ENCODE measurements at places on chromosomes 3 and 15. TPM values are rescaled to one million over a fixed set of nuclear protein-coding genes. Genes with fewer than 3 reads are reported as not detected.

OIP5 gene
- total RNA-seq = 7.7 TPM

TIMP4 gene
- total RNA-seq = not detected

GPR160 gene
- total RNA-seq = 67.6 TPM

PIGB gene
- total RNA-seq = 46.6 TPM

SLC22A14 gene
- total RNA-seq = not detected

GRCh38 chr3:193560870-193561269, 6.2 kb upstream of the ATP13A4 start:
- peaks cover 78% of the 10 kb centered on the region for H3K4me1 ChIP-seq
- H3K27me3 ChIP-seq = no peaks in the 10 kb centered on the region
- no peaks in the 10 kb centered on the region for H3K36me3 ChIP-seq
- H3K27ac ChIP-seq = peak overlapping the region; percentile 96
- no peak for DNase-seq

DNA sequence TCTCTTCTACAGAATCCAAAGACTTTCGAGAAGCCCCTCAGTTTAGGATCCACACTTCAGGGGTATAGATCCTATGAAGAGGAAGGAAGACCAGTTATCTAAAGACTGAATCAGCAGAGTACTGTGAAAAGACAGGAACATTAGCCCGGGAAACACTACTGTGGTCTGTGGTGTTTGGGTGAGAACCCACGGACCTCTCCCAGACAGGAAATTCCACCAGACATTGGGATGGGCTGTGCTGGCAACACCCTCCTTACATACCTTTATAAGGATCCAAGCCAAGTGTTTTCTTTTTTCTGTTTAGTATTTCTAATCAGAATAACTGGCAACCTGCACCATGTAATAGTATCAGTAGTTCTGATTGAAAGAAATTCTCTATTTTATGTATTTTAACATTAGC, 14.1 kb downstream of the TMEM207 start:
- no peaks in the 10 kb centered on the region for H3K27me3 ChIP-seq
- no peak overlapping the region for H3K4me3 ChIP-seq
- no peak for DNase-seq
- no peaks in the 10 kb centered on the region for H3K4me1 ChIP-seq

- no peak overlapping the region for H3K4me3 ChIP-seq
- no peak for DNase-seq
- no peak overlapping the region for H3K27ac ChIP-seq
- no peaks in the 10 kb centered on the region for H3K27me3 ChIP-seq
- H3K4me1 ChIP-seq = no peaks in the 10 kb centered on the region
Measured at GRCh38 chr15:89143503-89144162, 55.4 kb downstream of the ABHD2 start.

DNA sequence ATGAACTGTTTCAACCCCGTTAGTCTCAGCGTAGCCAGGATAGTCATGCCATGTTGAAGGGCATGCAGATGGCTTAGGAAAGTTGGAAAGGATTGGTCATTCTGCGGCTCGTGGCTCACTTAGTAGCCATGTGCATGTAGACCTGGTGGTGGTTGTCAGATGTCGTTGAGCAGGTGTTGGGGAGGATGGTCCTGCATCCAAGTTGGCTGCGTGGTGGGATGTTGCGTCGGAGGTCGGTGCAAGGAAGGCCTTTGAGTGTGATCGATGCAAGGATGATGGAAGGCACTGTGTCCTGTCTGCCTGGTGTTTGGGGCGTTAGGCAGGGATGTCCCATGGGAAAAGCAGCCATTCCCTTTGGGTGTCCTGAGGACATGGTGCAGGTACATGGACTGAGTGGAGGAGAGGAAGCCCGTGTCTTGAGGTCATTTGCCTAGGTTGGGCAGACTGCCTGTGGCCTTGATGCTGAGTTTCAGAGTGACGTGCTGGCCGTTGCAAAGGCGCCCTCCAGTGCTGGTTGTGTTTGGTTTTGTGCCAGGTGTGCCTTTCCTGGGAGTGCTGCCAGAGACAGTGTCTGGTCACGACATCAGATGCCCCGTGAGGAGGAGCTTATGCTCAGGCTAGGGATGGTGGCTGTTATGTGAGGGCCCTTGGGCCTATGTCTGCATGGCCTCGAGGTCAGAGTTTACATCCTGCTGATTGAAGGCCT, 103.4 kb downstream of the SNRPN start:
- no peaks in the 10 kb centered on the region for H3K27me3 ChIP-seq
- H3K4me3 ChIP-seq = no peak overlapping the region
- no peaks in the 10 kb centered on the region for H3K4me1 ChIP-seq
- peaks cover 91% of the 10 kb centered on the region for H3K36me3 ChIP-seq

GRCh38 chr15:89632563-89633430, 22.5 kb downstream of the KIF7 start:
- H3K4me3 ChIP-seq = no peak overlapping the region
- no peak for DNase-seq
- H3K27me3 ChIP-seq = no peaks in the 10 kb centered on the region
- no peaks in the 10 kb centered on the region for H3K4me1 ChIP-seq

GRCh38 chr3:196149375-196149774, 61.8 kb downstream of the ZDHHC19 start:
- H3K27me3 ChIP-seq = no peaks in the 10 kb centered on the region
- H3K36me3 ChIP-seq = no peaks in the 10 kb centered on the region
- H3K4me3 ChIP-seq = no peak overlapping the region
- DNase-seq = no peak

- no peak overlapping the region for H3K27ac ChIP-seq
- H3K4me1 ChIP-seq = peaks cover 3% of the 10 kb centered on the region
- H3K27me3 ChIP-seq = no peaks in the 10 kb centered on the region
- no peak overlapping the region for H3K4me3 ChIP-seq
- no peaks in the 10 kb centered on the region for H3K36me3 ChIP-seq
Measured at GRCh38 chr3:160168246-160168645, 57.0 kb upstream of the C3orf80 start.

GRCh38 chr15:49987198-49987785, 131.7 kb downstream of the ATP8B4 start:
- H3K27ac ChIP-seq = no peak overlapping the region
- no peak for DNase-seq
- H3K4me1 ChIP-seq = no peaks in the 10 kb centered on the region
- H3K27me3 ChIP-seq = no peaks in the 10 kb centered on the region

- H3K36me3 ChIP-seq = no peaks in the 10 kb centered on the region
- no peaks in the 10 kb centered on the region for H3K4me1 ChIP-seq
- no peak overlapping the region for H3K4me3 ChIP-seq
- no peaks in the 10 kb centered on the region for H3K27me3 ChIP-seq
Measured at GRCh38 chr3:100891827-100892226, 101.4 kb downstream of the ABI3BP start.

- no peak overlapping the region for H3K27ac ChIP-seq
- no peak for DNase-seq
- H3K27me3 ChIP-seq = no peaks in the 10 kb centered on the region
- H3K4me3 ChIP-seq = no peak overlapping the region
Measured at GRCh38 chr3:144362126-144362525, 390.5 kb downstream of the DIPK2A start.

- DNase-seq = no peak
- H3K4me3 ChIP-seq = no peak overlapping the region
- no peak overlapping the region for H3K27ac ChIP-seq
- no peaks in the 10 kb centered on the region for H3K27me3 ChIP-seq
- H3K36me3 ChIP-seq = no peaks in the 10 kb centered on the region
- no peaks in the 10 kb centered on the region for H3K4me1 ChIP-seq
Measured at GRCh38 chr3:72487078-72487765, 361.0 kb downstream of the SHQ1 start.

- no peak for DNase-seq
- peaks cover 67% of the 10 kb centered on the region for H3K36me3 ChIP-seq
- H3K27me3 ChIP-seq = no peaks in the 10 kb centered on the region
- no peak overlapping the region for H3K27ac ChIP-seq
Measured at GRCh38 chr15:23002920-23003319, 22.8 kb upstream of the CYFIP1 start.

DNA sequence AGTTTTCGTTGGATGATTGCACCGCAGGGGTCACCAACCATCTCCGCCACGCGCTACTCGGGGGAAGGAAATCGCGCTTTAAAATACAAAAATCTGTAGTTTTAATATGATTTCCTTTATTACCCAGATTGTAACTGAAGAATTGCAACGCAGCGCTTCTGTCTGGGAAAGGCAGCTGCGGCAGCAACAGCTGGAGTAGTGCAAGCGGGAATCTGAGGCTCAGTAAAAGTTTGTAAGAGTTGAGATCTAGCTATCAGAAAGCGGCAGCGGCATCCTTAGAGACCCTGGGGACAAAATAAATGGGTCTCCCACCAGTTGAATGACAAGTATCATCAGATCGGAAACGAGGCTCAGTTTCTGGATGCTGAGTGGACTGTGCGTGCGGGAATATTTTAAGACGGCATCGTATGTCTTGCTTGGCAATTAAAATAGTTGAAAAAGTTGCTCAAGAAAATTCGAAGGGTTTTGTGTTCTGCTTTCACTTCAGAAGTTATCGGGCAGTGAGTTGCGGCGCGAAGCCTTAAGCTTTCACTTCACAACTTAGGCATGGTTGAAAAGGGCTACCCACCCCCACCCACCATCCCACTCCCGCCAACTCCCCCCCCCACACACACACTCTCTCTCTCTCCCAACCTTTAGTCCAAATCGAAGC, 2.7 kb downstream of the MECOM start:
- H3K4me3 ChIP-seq = peak overlapping the region; percentile 55
- no peaks in the 10 kb centered on the region for H3K27me3 ChIP-seq
- H3K4me1 ChIP-seq = peaks cover 27% of the 10 kb centered on the region
- no peaks in the 10 kb centered on the region for H3K36me3 ChIP-seq
- peak; percentile 49 for DNase-seq

DNA sequence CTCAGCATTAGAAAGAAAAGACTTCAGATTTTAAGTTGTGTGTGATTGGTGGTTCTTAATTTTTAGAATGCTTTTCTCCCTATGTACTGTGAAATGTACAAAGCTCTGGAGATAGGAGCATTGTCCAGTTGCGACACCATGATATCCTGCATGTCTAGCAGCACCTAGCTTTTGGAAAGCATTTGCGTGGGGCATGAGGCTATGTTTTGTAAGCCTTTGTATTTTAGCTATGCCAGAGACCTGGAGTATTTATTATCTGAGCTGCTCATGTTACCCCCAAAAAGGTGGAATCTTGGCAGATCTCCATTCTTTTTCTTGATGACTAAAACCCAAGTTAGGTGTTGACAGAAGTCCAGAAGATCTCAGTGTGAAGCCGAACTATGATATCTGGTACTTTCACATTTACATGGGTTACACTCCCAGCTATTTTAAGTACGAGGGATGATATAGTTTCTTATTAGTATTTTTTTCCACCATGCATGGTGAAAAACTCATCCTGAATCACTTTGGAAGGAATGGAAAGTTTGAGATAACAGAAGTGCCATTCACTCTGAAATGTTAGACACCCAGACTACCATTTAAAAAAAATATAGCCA, 126.7 kb upstream of the SAMMSON start:
- no peak overlapping the region for H3K27ac ChIP-seq
- no peaks in the 10 kb centered on the region for H3K36me3 ChIP-seq
- no peak overlapping the region for H3K4me3 ChIP-seq
- H3K4me1 ChIP-seq = no peaks in the 10 kb centered on the region

DNA sequence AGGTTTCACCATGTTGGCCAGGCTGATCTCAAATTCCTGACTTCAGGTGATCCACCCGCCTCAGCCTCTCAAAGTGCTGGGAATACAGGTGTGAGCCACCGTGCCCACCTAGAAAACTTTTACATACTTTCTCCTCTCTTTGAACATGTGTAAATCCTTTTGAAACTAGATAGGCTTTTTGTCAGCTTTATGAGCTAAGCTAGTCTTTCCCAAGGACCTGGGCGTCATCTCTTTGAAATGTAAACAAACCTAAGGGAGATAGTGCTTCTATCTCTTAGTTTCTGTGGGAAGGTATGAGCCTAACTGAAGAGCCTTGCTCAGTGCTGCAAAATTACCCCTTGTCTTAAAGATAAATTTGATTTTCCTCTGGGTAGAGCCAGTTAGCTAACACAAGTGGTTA, 4.8 kb downstream of the CX3CR1 start:
- no peak overlapping the region for H3K27ac ChIP-seq
- H3K36me3 ChIP-seq = no peaks in the 10 kb centered on the region
- DNase-seq = no peak
- peaks cover 11% of the 10 kb centered on the region for H3K4me1 ChIP-seq
- no peak overlapping the region for H3K4me3 ChIP-seq
- no peaks in the 10 kb centered on the region for H3K27me3 ChIP-seq

- no peaks in the 10 kb centered on the region for H3K4me1 ChIP-seq
- H3K4me3 ChIP-seq = no peak overlapping the region
- H3K27ac ChIP-seq = no peak overlapping the region
- no peaks in the 10 kb centered on the region for H3K36me3 ChIP-seq
Measured at GRCh38 chr3:99084826-99085225, 183.3 kb upstream of the DCBLD2 start.

- H3K4me3 ChIP-seq = no peak overlapping the region
- no peak for DNase-seq
- H3K36me3 ChIP-seq = no peaks in the 10 kb centered on the region
- no peak overlapping the region for H3K27ac ChIP-seq
Measured at GRCh38 chr3:197183582-197183981, 114.8 kb downstream of the DLG1 start.

DNA sequence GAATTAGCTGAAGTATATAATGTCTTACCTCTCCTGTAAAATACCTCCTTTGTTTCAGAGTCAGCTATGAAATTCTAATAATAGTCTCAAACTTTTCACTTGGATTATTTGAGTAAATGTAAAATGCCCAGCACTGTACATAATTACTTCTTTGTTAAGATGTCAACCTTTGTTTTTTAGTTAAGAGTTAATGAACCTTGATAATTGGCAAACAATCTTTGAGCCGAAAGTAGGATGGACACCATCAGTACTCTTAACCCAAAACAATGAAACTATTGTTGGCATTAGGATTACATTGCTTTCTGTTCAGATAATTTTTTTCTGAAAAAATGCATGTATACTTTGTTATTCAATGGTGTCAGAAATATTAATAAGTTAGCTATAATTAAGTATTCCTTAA, 3.0 kb upstream of the NECTIN3 start:
- DNase-seq = no peak
- H3K27me3 ChIP-seq = no peaks in the 10 kb centered on the region
- no peak overlapping the region for H3K27ac ChIP-seq
- no peak overlapping the region for H3K4me3 ChIP-seq

- H3K27me3 ChIP-seq = no peaks in the 10 kb centered on the region
- H3K4me3 ChIP-seq = no peak overlapping the region
- H3K36me3 ChIP-seq = no peaks in the 10 kb centered on the region
- no peak for DNase-seq
- no peaks in the 10 kb centered on the region for H3K4me1 ChIP-seq
Measured at GRCh38 chr15:63372753-63373152, 8.9 kb downstream of the CA12 start.

DNA sequence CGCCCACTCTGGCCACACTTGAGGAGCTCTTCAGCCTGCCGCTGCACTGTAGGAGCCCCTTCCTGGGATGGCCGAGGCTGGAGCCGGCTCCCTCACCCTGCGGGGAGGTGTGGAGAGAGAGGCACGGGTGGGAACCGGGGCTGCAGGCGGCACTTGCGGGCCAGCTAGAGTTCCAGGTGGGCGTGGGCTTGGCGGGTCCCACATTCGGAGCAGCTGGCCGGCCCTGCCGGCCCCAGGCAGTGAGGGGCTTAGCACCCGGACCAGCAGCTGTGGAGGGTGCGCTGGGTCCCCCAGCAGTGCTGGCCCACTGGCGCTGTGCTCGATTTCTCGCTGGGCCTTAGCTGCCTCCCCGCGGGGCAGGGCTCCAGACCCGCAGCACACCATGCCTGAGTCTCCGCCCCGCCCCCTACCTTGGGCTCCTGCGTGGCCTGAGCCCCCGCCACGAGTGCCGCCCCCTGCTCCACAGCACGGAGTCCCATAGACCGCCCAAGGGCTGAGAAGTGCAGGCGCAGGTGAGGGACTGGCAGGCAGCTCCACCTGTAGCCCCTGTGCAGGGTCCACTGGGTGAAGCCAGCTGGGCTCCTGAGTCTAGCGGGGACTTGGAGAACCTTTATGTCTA, 71.9 kb downstream of the IL12A start:
- no peaks in the 10 kb centered on the region for H3K27me3 ChIP-seq
- no peak overlapping the region for H3K27ac ChIP-seq
- peaks cover 4% of the 10 kb centered on the region for H3K4me1 ChIP-seq
- no peak overlapping the region for H3K4me3 ChIP-seq

Measured in Karpas-422 (cell line).